ENCODE measurements at places on chromosomes 3 and 15.

DNA sequence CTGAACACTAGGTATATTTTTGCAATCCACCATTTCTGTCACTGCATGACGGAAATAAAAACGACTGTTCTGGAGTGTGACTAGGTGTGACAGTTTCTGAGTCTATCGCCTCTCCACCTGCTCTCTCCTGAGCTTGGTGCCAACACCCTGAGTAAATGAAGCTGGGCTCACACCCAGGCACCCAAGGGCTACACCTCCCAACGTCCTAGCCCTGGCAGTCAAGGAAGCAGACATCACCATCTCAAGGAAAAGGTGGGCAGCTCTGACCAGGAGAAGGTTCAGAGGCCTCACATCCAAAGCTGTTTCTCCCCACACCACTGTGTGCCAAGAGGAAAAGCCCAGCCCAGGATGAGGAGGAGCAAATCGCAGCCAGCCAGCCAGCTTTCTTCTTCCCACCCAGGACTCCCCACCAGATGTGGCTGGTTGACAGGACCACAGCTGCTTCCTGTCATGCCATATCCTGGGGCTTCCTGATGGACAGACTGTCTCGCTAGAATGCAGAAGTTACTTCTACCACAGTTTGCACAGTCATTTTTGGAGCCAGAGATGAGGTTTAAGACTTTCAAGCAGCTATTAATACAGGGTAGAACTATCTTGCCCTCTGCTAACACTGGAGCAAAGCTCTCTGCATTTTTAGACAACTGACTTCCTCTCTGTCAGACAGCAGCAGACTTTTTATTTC is 3.3 kb downstream of the SCAMP2 start:
- no peak for DNase-seq

DNA sequence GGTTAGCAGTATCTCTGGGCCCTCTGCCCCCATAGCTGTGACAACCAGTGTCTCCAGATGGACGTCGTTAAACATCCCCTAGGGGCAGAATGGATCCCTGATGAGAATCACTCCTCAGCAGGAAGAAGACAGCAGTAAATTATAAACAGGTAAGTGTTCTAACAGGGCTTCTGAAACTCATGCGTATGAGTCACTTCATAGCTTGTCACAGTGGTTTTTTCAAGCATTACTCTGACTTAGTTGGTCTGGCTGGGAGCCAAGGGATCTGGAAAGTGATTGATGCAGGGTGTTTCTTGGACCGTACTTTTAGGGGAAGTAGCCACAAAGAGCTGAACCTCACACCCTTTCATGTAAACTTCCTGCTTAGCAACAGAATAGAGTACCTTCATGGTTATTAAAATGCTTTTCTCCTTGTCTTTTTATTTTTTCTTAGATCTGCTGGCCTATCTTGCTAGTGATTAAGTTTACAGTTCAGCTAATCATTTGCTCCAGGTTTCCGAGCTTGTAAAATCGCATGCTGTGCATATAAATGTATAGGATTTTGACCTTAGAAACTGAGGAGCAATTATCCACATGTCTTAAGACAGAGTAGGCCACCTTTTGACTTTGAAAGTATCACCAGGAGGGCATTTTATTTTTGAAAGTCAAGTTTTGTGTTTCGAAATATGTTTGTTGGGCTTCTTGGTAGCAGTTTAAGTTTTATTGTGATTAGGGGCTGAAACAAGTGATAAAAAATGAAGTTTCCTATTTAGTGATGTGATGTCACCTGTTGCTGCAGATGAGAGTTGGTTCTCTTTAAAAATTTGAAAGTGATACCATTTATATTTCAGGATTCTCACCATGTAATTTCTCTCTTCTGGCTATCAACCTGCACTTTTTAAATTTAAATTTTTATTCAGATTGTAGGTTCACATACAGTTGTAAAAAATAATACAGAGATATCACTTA is 333.9 kb downstream of the PTPRG start:
- DNase-seq, result no peak

- no peak for DNase-seq
These were observed 16.6 kb upstream of the LOXL1 start for GRCh38 chr15:73909651-73910050.

DNA sequence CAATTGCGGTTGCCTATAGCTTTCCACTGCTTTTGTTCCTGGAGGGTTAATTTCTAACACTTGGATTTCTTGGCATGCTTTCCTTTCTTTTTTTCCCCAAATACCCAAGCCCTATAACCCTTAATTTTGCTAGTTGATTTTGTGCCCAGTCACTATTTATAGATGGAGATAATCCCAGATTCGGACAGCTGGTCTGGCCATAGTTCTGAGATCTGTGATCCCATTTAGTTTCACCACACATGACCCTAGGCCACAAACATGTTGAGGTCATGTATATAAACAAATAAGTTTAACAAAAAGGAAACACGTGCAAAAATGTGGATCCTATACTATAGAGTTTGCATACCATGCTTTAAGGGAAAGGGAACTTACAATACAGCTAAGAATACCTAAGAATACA is 111.4 kb downstream of the ZMAT3 start:
- no peak for DNase-seq

DNA sequence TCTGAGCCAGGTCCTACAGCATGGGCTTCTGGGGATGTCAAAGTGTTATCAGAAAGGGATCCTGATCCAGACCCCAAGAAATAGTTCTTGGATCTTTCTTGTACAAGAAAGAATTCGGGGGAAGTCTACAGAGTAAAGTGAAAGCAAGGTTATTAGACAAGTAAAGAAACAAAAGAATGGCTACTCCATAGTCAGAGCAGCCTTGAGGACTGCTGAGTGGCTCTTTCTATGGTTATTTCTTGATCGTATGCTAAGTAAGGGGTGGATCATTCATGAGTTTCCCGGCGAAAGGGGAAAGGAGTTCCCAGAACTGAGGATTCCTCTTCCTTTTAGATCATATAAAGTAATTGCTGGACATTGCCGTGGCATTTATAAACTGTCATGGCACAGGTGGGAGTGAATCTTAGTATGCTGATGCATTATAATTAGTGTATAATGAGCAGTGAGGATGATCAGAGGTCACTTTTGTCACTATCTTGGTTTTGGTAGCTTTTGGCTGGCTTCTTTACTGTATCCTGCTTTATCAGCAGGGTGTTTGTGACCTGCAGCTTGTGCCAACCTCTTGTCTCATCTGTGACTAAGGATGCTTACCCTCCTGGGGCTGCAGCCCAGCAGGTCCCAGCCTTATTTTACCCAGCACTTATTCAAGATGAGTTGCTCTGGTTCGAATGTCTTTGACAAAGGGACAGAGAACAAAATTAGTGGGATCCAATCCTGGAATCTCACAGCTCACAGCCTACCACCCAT is 41.0 kb downstream of the CRYGS start:
- no peak for DNase-seq

DNA sequence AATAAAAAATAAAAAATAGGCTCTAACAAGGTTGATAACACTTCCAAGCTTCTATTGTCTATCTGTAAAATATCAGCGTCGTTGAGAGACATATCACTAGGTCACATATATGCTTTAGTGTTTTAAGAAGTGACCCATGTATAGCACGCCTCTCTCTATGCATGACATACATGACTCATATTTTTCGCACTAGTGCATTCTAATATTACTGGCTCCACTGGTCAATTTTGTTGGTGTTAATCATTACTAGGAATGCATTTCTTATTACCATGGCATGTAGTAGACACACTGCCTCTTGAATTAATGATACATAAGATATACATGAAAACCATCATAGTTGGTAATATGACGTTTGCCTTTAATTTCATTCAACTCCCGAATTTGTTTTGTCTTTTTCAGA is 203.1 kb downstream of the CHL1 start:
- DNase-seq, result no peak

DNA sequence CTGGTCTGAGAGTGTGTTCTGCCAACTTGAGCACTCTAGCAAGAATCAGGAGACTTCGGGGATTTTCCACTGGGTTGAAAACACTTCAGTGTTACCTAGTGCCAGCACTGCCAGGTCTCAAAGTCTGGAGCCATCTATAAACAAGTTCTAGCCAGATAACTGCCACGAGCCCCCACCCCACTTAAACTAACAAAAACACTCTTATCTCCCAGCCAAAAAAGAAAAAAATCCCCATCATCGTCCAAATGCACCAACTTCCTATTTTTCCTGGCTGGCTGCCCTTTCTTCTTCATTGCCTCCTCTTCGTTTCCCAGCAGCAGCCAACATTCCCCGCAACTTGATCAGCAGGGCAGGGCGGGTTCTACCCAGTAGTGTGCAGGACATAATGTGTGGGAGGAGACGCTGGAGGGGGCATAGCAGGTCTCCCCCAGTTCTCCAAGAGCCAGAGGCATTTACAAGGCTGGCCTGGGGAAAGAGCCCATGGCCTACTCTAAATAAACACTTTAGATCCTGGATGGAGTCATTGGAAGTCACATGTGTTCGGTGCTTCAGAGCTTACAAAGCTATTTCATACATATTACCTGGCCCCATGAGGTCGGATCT is 29.5 kb downstream of the C2CD4B start:
- no peak for DNase-seq

DNA sequence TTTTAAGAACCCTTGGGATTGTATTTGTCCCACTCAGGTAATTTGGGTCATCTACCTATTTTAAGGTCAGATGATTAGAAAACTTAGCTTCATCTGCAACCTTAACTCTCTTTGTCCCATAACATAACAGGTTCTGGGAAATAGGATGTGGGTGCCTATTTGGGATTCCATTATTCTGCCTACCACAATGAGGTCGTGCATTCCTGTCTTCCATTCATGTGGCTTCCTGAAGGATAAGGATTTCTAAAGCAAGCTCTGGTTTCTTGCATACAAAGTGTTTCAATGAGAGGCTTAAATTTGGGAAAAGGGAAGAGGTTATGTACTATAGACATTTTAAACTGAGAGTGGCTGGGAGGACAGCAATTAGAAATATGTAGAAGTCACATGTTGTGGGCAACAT is 190.3 kb downstream of the MCTP2 start:
- no peak for DNase-seq

GRCh38 chr15:31392761-31393401 is 66.2 kb downstream of the KLF13 start:
- no peak for DNase-seq

- no peak for DNase-seq
These were observed 21.2 kb downstream of the GRIP2 start for GRCh38 chr3:14518893-14519292.

DNA sequence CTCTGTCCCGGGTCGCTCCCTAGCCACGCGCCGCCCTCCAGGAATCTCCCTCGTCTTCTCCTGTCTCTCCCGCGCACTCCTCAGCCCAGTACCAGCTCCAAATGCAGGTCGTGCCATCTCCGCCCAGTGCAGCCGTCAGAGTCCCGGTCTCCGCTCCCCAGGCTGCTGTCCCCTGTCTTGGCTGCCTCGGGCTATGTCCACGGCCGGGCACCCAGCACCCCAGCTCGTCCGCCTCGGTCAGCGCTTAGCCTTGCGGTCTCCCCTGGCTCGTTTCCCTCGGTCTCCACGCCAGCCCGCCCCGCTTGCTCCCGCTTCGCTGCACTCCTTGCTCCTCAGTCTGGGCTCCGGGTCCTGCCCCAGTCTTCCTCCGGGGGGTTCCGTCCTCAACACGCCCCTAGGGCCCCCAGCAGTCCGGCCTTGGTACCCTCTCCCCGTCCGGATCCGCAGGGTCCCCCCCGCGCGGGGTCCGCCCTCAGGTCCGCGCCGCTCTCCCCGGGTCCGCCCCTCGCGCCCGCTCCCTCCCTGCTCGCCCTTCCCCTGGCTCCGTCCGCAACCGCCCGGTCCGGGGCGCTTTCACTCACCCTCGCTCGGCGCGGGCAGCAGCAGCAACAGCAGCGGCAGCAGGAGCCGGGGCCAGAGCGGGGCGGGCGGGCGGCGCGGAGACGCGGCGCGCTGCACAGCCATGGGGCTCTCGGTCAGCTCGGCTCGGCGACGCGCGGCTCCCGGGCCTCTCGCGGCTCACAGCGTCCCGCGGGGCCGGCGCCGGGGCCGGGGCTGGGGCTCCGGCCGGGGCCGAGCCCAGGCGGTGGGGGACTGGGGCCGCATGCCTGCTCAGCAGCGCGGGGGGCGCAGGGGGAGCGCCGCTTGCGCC is 462 bp downstream of the IGDCC3 start:
- no peak for DNase-seq

- no peak for DNase-seq
These were observed 5.8 kb downstream of the TLE3 start for GRCh38 chr15:70091726-70092463.

- DNase-seq, result no peak
These were observed 413.7 kb downstream of the LPP start for GRCh38 chr3:188567478-188568195.

- DNase-seq, result no peak
These were observed 208.4 kb upstream of the CD96 start for GRCh38 chr3:111333642-111334041.

- DNase-seq, result no peak
These were observed 84.8 kb downstream of the DCLK3 start for GRCh38 chr3:36679384-36680200.

GRCh38 chr3:53056442-53056841 is 10.6 kb upstream of the SFMBT1 start:
- DNase-seq, result no peak

GRCh38 chr3:23726811-23727548 is 78.8 kb upstream of the UBE2E1 start:
- DNase-seq, result no peak

- no peak for DNase-seq
These were observed 1.7 kb upstream of the TGM5 start for GRCh38 chr15:43268111-43269105.

- DNase-seq, result no peak
These were observed 32.2 kb downstream of the RPLP1 start for GRCh38 chr15:69484837-69485236.

DNA sequence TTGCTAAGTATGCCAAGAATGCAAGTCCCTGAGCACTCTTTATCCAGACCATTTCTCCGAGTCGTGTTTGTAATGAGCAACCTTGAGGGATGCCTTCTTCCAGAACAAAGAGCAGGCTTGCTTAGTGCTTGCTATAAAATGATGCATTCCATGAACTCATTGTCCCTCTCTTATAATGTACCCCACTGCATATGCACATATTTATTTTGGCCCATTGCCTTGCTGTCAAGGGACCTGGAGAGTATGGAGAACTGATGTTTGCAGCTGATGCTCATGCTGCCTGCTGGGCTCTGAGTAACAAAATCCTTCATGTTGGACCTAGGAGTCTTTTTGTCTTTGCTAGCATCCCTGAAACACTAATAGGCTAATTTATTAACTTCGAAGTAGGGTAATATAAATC is 97.8 kb upstream of the AADACL2 start:
- no peak for DNase-seq

- no peak for DNase-seq
These were observed 39.6 kb upstream of the FAM98B start for GRCh38 chr15:38414357-38414756.

GRCh38 chr3:60855250-60855649 is 396.0 kb downstream of the FHIT start:
- DNase-seq, result no peak

- DNase-seq, result no peak
These were observed 253.6 kb downstream of the MAGI1 start for GRCh38 chr3:65785065-65785645.

DNA sequence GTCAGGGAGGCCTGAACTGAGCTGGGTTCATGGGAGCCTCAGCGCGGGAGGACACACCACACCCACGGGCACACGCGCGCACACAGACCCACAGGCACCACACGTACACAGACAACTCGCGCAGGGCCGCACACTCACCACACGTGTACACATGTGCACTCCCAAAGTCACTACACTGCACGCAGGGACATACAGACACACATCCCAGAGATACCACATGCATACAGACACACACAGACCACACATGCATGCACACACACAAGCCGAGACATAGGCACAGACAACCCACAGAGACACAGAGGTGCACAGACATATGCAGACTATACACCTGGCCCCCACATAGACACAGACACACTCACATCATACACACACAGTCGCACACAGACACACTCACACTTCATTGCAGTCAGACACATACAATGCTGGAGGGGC is 1.1 kb upstream of the MGLL start:
- no peak for DNase-seq
